GM12892 (cell line): ENCODE measurements at places on chromosomes 5 and 9.

- no peak for DNase-seq
Measured at GRCh38 chr5:143707806-143708205, 104.2 kb upstream of the HMHB1 start.

GRCh38 chr9:99025616-99026270 lies 79.2 kb upstream of the TGFBR1 start:
- no peak for DNase-seq

DNA sequence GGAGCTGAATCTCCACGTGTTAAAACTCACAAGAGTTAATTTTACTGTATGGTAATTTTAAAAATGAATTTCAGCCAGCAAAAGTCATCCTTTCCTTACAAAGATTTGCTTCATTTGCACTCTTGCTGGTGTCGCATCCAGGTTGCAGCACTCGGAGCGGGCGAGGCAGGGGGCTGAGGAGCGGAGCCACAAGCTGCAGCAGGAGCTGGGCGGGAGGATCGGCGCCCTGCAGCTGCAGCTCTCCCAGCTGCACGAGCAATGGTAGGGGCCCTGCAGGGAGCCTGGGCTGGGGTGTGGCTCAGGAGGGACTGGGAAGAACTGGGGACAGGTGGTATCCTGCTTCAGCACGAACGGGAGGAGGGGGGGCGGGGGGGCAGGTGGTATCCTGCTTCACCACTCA lies 27.1 kb downstream of the HNRNPH1 start:
- no peak for DNase-seq

- DNase-seq = no peak
Measured at GRCh38 chr9:123647145-123647544, 282.8 kb downstream of the DENND1A start.

GRCh38 chr9:109776391-109776790 lies 3.6 kb upstream of the PALM2AKAP2 start:
- DNase-seq = no peak

GRCh38 chr5:324736-325612 lies 3.5 kb downstream of the AHRR start:
- no peak for DNase-seq

DNA sequence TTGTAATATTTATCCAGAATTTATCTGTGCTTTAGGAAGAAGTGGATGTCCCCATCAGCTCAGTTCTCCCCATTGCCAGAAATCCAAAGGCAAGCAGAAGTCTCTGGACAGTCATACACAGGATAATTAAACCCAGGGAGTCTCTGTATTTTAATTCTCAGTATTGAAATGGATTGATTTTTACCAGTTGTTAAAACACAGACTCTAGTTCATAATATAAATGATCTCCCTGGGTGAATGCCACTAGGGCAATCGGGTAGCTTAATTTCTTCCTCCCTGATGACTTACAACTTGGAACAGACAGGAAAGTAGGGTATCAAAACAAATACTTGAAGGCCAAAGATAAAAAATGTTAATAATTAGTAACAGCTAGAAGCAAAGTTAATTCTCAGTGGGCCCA lies 66.5 kb upstream of the DAP start:
- no peak for DNase-seq

GRCh38 chr9:5511935-5512580 lies 1.7 kb downstream of the PDCD1LG2 start:
- no peak for DNase-seq

DNA sequence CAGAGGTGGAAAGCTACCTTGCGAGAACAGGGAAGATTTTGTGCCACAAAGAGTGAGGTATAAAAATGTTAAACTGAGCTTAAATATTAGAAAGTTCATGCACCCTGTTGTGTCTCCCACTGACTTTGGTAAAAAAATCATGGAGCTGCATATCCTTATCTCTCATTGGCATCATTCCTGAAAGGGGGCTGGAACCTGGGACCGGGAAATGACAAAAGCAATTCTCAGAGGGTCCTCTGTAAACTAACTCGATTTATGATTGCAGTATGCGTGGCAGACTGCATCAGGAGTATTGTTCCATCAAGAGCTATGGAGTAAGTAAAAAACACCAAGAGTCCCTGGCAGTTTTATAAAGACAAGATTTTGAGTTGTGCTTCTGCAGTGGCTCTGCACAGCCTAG lies 148.8 kb downstream of the DCP2 start:
- no peak for DNase-seq

GRCh38 chr9:100730086-100730485 lies 152.2 kb downstream of the CAVIN4 start:
- no peak for DNase-seq

DNA sequence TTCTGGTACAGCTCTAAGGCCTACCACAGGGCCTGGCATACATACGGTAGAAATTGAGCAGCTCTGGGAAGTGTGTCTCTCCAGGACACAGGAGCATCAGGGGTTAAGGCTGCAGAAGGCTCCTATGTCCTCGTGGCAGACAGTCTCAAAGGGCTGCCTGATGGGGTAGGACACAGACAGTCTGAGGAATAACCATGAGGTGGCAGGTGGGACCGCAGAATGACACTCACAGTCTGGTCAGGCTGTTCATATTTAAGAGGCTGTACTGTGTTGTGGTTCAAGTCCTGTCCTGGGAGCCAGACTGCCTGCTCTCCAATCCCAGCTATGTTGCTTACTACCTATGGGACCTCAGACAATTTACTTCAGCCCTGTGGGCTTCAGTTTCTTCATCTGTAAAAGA lies 217.1 kb downstream of the TRIM32 start:
- DNase-seq = no peak

DNA sequence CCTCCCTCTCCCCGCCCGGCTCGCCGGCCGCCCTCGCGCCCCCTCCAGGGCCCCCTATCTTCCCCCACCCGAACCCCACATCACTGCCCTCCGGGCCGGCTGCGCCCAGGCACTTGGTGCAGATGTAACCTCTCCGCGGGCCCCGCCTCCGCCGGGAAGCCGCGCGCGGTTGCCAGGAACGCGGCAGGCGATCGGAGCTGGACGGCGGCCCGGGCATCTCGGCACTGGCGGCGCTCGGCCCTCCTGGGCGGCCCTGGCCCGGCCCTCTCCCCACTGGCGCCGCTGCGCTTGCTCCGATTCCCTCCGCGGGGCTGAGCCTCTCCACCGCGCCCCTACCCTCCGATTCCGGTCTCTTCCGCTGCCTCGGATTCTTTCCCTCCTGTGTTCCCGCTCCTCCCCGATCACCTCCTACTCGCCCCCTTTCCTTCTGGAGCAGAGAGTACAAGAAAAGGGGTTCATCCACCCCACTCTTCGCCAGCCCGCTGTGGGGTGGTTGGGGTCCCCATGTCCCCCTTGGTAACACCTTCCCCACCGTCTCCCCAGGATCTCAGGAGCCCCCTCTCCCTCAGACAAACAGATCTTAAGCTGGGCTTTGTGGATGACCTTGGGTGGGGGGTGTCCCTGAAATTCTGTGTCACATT lies 70.6 kb downstream of the C9orf50 start:
- DNase-seq = no peak

- DNase-seq = no peak
Measured at GRCh38 chr5:127608077-127608660, 40.7 kb upstream of the CTXN3 start.

GRCh38 chr5:142674531-142675469 lies 11.1 kb downstream of the FGF1 start:
- no peak for DNase-seq

GRCh38 chr9:15243081-15243480 lies 63.9 kb downstream of the TTC39B start:
- no peak for DNase-seq

DNA sequence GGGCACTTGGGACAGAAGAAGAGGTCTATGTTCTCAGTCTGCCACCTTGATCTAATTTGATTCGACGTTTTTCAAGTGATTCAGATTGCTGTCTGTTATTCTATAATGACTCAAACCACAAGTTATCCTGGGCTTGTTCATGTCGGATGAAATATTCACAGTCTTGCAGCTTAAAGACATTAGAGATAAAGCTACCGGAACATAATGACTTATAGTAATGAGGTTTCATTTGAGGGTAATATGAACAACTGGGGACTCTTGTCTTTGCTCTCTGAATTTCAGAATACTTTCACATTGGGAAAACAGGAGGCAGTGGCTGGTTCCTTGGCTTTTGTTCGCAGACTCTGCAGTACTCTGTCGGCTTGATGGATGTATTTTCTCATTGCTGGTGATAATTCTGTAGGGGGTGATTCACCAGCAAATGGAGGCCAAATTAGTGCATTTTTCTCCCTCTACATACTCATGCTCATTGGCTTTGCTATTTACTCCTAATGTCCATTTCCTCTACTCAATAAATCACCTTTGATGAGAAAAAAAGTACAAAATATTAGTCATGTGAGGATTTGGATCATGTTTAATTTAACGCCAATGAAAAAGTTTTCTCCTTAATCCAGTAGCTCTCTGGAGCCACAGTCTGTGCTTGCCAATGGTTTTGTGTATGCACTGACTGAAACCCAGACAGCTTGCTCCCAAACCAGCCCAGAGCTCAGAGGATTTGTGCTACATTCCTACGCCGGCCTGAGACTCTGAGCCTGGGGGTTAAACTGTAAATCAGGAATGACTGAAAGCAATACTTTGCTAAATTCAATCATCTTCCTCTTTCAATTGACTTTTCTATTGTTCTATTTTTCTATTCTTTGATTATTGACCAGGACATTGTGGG lies 154.7 kb upstream of the ANKH start:
- DNase-seq = no peak

DNA sequence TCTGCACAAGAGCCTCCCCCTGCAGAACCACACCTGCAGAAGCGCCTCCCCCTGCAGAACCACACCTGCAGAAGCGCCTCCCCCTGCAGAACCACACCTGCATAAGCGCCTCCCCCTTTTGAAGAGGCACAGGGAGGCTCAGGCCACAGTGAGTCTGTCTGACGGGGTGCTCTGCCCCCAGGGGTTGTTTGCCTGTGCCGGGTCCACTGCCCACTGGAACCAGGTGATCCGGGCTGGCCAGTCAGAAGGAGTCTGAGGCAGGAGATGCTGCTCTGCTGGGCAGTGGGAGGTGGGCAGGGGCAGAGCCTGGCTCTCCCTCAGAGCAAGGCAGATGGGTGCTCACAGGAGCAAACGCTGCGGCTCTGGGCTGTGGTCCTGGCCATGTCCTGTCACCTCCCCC lies 60.8 kb upstream of the RNU6ATAC start:
- DNase-seq = no peak

DNA sequence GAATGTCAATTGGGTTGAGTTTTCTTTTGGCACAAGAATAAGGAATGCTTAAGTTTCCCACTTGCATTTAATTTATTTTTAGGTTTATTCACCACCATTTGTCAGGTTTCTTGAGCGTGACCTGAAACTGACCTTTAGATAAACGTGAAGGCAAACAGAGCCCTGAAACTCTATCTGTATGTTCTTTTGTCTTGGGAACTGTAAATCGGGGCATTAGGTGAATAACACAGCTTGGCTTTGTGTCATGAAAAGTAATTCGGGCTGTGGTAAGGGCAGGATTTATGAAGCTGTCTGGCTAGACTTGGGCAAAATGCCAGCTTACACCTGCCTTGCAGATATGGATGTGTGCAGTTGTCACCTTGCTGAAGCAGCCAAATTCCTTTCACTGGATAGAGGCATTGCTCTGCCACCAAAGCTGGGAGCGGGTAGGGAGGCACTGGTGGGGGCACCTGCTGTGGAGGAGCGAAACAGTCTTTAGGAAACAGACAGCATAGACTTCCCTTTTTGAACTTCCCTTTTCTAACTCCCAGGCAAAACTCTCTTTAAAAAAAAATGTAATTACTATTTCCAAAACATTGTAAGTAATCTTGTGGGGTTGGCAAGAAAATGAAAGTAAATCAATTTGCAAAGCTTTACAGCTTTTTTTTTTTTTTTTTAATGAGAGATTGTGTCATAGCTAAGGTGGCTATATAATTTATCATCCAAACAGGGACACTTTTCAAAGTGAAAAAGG lies 545.2 kb downstream of the CSNK1G3 start:
- no peak for DNase-seq

- DNase-seq = no peak
Measured at GRCh38 chr9:112380102-112380824, at the start of gene HSDL2. TSS of gene HSDL2 (plus strand) at chr9:112380108. CDS start at chr9:112380164, 56 bp downstream.

DNA sequence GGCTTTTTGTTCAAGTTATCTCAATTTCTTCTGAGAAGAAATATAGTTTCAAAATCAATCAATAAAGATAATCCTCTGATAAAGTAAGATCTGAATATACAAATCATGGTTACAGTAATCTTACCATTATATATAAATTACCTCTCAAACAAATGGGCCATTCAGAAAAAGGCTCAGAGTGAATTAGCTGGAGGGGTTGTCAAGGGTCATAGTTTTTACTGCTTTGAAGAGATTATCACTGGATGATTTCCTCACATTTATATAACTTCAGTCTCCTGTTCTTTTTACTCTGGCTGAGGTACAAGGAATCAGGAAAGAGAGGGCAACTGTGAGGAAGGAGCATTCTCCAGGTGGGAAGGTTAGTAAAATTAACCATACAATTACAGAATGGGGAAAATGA lies 148.6 kb upstream of the ELL2 start:
- DNase-seq = no peak

GRCh38 chr9:132498531-132499210 lies 83.7 kb upstream of the BARHL1 start:
- no peak for DNase-seq

DNA sequence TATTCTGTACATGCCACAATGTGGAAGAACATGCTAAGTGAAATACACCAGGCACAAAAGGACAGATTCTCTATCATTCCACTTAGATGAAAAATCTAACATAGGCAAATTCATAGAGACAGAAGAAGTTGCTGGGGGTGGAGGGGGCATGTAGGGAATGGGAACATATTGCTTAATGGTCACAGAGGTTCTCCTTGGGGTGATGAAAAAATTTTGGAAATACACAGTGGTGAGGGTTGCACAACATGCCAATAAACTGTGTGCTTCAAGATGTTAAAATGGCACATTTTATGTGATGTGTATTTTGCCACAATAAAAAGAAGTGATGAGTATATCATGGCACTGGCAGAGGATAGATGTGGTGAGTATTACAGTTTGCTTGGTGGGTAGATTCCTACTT lies 111.9 kb downstream of the SUSD1 start:
- no peak for DNase-seq

DNA sequence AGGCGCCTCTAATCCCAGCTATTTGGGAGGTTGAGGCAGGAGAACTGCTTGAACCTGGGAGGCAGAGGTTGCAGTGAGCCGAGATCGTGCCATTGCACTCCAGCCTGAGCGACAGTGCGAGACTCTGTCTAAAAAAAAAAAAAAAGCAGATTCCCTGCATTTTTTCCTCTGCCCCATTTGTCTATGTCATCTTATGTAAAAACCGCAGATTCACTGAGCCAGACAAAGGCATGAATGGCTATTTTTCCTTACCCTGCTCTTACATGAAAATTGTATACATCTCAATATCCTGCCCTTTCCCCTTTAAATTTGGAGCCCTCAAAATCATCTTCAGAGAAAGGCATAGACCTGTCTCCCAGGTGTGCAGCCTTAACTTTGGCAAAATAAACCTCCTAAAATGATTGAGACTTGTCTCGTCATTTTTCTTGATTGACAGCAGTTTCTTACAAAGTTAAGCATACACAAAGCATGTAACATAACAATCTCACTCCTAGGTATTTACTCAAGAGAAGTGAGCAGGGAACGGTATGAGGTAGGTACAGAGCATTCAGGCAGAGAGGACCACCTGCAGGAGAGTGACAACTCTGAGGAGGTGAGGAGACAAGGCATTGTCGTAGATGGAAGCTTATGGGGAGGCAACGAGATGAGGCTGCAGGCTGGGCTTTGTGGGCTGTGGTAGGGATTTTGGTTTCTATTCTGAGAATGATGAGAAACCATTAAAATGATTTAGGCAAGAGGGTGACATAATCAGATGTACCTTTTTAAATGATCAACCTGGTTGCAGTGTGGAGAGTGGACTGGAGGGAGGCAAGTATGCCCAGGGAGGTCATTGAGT lies 65.7 kb upstream of the IL6ST start:
- no peak for DNase-seq

- DNase-seq = no peak
Measured at GRCh38 chr5:54443270-54443669, 12.2 kb upstream of the HSPB3 start.
